ENCODE measurements at places on chromosomes 11 and 22. TPM values are rescaled to one million over a fixed set of nuclear protein-coding genes. Genes with fewer than 3 reads are reported as not detected.

DNA sequence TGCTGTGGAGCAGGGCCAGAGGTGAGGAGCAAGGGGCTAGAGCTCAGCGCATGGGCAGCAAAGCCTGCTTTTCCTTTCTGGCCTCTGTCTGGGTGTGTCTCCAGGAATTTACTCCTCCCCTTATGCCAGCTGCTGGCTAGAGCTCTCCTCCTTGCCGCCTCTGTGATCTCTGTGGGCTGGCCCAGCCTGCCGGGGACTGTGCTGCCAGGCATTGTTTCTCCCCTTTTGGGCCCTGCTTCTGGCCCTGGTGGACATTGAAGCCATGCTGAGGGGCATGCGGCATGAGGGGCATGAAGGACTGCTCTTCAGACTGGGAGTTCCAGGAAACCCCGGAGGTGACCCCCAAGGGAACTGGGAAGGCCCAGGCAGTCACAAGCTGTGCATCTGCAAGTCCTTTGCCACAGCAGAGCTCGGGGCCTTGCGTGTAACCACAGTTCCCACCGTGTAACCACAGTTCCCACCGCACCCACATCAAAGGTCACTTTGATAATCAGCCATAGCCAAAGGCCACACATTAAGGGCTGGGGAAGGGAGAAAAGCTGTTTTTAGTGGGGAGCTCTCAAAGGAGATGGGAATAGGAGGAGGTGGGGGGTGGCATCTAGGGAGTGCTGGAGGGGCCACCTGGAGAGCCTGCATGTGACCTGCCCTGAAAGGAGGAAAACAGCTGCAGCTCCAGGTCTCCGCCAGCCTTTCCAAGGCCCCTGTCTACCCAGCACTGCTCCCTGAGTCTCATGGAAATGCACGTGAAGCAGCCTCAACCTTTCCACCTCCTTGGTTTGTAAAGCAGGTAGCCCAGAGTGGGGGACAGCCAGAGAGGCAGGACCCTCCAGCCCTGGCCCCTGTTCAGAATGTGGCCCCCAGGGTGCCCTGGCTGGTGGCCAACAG, 62.3 kb downstream of the PPFIBP2 start:
- H3K36me3 ChIP-seq, result no peaks in the 10 kb centered on the region
- H3K27me3 ChIP-seq, result no peaks in the 10 kb centered on the region
- H3K27ac ChIP-seq, result peak overlapping the region; percentile 83

- peak overlapping the region; percentile 78 for H3K4me3 ChIP-seq
- no peak for DNase-seq
- H3K36me3 ChIP-seq, result no peaks in the 10 kb centered on the region
- peak overlapping the region; percentile 74 for H3K27ac ChIP-seq
- H3K4me1 ChIP-seq, result peaks cover 15% of the 10 kb centered on the region
Measured at GRCh38 chr22:46739094-46739870, 1.2 kb upstream of the CERK start.

DUSP18 gene
- total RNA-seq, result 29.2 TPM

- H3K27ac ChIP-seq, result no peak overlapping the region
- no peaks in the 10 kb centered on the region for H3K27me3 ChIP-seq
- H3K4me3 ChIP-seq, result no peak overlapping the region
Measured at GRCh38 chr11:27447288-27448183, 25.1 kb downstream of the LGR4 start.

DNA sequence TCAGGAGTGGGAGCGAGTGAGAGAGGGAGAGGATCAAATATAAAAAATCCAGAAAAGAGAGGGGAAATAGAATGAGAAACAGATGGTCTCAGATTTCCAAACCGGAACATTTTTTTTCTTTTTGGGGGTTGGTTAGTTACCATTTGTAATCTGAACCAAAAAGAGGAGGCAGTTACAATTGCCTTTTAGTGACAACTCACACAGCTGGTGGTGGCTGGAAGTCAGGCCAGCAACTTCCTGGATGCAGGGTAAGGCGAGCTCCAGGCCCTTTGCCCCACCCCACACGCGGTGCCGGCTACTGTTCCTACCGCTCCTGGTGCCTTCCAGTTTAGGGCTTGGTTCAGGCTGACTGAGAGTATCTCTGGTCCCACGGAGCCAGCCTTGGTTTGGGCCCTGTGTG, 21.0 kb upstream of the UBASH3B start:
- H3K36me3 ChIP-seq, result no peaks in the 10 kb centered on the region
- H3K27ac ChIP-seq, result no peak overlapping the region
- H3K4me1 ChIP-seq, result no peaks in the 10 kb centered on the region

KREMEN1 gene
- total RNA-seq, result 54.9 TPM

MICALL1 gene
- 38.0 TPM for total RNA-seq

GRCh38 chr22:37514526-37515051, 4.6 kb downstream of the CARD10 start:
- H3K27ac ChIP-seq, result no peak overlapping the region
- no peak overlapping the region for H3K4me3 ChIP-seq
- no peaks in the 10 kb centered on the region for H3K36me3 ChIP-seq
- no peaks in the 10 kb centered on the region for H3K27me3 ChIP-seq
- peak; percentile 49 for DNase-seq

DNA sequence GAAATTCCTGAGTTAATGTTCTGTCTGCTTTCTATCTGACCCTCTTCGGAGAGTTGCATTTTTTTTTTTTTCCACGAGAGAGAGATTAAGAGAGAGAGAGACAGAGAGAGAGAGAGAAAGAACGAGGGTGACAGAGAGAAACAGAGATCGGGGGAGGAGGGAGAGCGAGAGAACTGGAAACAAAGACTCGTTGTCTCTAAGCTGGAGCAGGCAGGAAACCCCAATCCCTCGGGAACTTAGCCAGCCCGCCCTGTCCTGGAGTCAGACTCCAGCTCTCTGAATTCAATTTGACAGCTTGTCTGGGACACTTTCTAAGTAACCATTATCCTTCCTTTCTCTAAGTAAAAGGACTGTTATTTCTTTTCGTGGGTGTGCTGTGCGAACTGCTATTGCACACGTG, 76.9 kb downstream of the KCNJ1 start:
- H3K27me3 ChIP-seq, result no peaks in the 10 kb centered on the region
- no peak overlapping the region for H3K27ac ChIP-seq
- H3K36me3 ChIP-seq, result no peaks in the 10 kb centered on the region
- H3K4me3 ChIP-seq, result no peak overlapping the region
- DNase-seq, result peak; percentile 84

DNA sequence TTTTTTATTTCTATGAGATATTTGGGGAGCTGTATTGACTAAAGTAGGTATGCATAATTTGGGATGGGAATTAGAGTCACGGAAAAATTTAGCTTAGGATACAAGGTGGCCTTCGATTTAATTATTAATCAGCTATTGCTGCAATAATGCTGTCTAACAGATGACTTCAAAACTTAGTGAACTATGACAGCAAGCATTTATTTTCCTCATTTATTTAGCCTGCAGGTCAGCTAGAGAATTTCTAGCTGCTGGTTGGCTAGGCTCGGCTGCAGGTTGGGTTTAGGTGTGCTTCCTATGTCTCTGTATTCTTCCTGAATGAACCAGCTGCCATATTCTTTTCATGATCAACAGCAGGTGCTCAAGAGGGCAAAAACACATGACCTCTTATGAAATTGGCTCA, 181.8 kb upstream of the RAG2 start:
- no peak overlapping the region for H3K4me3 ChIP-seq
- DNase-seq, result no peak
- no peaks in the 10 kb centered on the region for H3K4me1 ChIP-seq
- H3K36me3 ChIP-seq, result no peaks in the 10 kb centered on the region
- no peak overlapping the region for H3K27ac ChIP-seq

FLRT1 gene
- total RNA-seq, result 0.79 TPM

- no peaks in the 10 kb centered on the region for H3K4me1 ChIP-seq
- H3K4me3 ChIP-seq, result no peak overlapping the region
- H3K36me3 ChIP-seq, result no peaks in the 10 kb centered on the region
- no peak for DNase-seq
- no peaks in the 10 kb centered on the region for H3K27me3 ChIP-seq
Measured at GRCh38 chr11:131810541-131810940, 440.1 kb downstream of the NTM start.

DNA sequence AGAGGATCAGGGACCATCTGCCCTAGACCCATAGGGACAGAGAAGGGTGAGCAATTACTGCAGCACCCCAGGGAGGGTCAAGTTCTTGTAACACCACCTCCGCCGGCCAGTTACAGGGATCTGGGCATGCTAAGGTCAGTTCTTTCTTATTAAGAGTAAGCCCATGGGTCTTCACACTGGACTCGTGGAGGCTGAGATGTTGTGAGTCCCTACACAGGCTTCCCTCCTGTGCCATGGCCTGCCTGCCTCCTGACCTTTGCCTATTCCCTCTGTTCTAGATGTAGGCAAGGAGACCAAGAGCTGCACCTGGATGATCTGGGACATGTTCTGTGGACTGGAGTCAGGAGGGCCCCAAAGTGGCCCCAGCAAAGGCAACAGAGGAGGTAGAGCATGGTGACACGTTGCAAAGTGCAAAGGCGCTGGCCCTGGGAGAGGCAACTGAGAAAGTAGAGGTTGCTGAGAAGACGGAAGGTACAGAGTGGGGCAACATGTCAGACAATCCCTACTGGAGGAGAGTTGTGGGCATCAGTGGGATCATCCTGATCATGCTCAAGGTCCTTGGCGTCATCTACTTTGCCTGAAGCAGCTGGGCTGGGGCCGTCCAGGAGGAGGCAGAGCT, 16.3 kb upstream of the GNAZ start:
- no peaks in the 10 kb centered on the region for H3K4me1 ChIP-seq
- H3K27me3 ChIP-seq, result no peaks in the 10 kb centered on the region
- no peak overlapping the region for H3K27ac ChIP-seq
- peak; percentile 6 for DNase-seq
- H3K4me3 ChIP-seq, result no peak overlapping the region

- no peak for DNase-seq
- no peak overlapping the region for H3K4me3 ChIP-seq
- H3K36me3 ChIP-seq, result no peaks in the 10 kb centered on the region
- H3K27me3 ChIP-seq, result no peaks in the 10 kb centered on the region
- no peak overlapping the region for H3K27ac ChIP-seq
Measured at GRCh38 chr22:22245935-22246525, 1.4 kb downstream of the VPREB1 start.

DNA sequence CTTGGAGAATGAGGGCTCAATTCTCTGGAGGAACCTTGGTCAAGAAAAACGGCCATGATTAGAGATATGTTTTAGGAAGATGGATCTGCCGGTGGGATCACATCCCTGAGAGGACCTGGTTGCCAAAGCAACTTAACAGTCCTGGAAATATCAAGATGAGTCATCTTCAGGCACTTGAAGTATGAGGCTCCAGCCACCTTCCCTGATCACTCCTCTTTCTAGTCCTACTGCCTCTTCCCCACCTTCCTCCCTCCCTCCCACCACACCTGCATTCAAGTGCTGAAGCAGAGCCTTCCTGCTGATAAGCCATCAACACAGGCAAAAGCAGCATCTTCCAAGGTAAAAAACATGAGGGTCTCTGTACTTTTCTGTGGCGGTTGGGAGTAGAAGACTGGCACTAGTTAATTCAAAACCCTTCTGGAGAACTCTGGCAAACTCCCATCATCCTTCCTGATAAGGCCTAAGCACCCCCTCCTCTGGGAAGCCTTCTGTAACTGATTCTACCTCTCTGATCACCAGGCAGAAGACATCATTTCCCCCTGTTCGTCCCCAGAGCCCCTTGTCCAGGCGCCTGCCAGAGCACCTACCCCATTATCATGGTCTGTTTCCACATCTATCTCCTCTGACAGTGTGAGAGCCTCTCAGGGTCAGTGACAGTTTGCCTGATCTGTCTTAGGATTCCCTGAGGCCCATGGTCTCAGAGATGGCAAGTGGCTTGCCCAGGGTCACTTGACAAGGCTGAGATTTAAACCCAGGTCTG, 79.8 kb downstream of the CLPB start:
- peaks cover 3% of the 10 kb centered on the region for H3K4me1 ChIP-seq
- no peaks in the 10 kb centered on the region for H3K27me3 ChIP-seq
- H3K4me3 ChIP-seq, result no peak overlapping the region
- H3K27ac ChIP-seq, result no peak overlapping the region

UPB1 gene
- total RNA-seq, result 11.5 TPM

Measured in testis (tissue), 5 donors.